SK-N-DZ (cell line): ENCODE measurements at places on chromosomes 4 and X.
A peak's percentile ranks its signal among the peaks of the same experiment; 100 is the strongest.

GRCh38 chrX:22395372-22395771 lies 122.7 kb downstream of the CBLL2 start:
- DNase-seq: no peak

- no peak for DNase-seq
Observed at GRCh38 chr4:14023036-14023435, 395.5 kb upstream of the BOD1L1 start.

- DNase-seq: no peak
Observed at GRCh38 chr4:97639961-97640360, 503.3 kb downstream of the STPG2 start.

DNA sequence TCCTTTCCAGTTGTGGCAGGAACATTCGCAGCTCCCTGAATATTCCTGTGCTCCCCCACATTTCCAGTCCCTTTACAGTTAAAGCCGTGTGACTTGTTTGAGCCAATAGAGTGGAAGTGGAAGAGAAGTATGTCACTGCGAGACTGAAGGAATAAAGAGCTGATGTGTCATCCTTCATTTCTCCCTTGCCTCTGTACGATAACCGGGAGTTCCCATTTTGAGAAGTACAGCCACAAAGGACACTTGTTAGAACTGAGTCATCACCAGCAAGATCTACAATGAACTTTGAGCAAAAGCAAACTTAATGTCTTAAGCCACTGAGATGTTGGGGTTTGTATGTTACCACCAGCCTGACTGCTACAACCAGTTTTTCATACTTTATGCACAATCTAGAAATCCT lies 92.3 kb downstream of the SPRY1 start:
- peak; percentile 12 for DNase-seq

- DNase-seq: no peak
Observed at GRCh38 chrX:47175588-47175980, 18.0 kb upstream of the UBA1 start.

GRCh38 chr4:128670513-128670912 lies 139.0 kb upstream of the JADE1 start:
- DNase-seq: no peak

DNA sequence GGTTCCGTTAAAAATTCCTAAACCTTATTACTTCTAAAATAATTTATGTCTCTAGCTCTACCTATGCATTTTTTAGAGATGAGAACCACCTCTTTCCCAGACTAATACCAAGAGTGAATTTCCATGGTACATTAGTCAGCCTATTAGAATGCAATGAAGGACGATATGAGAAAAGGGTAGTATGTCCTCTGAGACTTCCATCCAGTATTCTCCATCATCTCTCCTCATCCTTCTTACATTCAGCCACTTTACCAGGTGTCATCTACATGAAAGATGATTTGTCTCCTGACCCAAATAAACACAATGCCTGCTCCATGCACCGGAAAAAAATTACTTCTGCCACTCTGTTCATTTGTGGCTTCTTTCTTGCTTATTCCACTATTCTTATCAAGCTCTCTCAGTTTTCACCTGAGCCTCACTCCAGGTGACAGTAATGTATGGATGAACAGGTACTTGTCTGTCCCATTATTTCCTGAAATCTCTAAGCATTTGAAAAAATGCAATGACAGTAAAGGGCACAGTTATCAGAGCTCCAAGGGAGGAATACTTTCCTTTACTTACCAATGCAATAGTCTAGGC lies 97.9 kb downstream of the MAB21L2 start:
- no peak for DNase-seq

GRCh38 chrX:133444196-133444595 lies 28.9 kb upstream of the GPC4 start:
- no peak for DNase-seq

GRCh38 chr4:20043991-20044390 lies 207.7 kb upstream of the SLIT2 start:
- DNase-seq: no peak

DNA sequence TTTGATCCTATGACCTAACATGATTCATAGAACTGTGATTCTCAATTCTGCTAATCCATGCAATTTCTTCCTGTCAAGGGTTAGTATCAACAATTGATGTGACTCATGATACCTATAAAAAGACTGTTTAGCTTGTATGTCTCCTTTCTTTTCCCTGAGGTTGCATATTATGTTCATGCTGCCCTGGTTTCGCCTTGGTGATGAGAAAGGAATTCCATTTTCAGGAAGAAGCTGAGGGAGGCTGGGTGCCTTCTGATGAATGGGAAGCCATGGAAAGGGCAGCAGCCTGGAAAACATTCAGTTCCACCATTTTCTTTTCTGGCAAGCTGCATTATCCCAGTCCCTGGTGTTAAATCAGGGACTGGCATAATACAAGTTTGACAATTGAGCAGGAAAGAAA lies 976.5 kb downstream of the RPA4 start:
- DNase-seq: no peak

DNA sequence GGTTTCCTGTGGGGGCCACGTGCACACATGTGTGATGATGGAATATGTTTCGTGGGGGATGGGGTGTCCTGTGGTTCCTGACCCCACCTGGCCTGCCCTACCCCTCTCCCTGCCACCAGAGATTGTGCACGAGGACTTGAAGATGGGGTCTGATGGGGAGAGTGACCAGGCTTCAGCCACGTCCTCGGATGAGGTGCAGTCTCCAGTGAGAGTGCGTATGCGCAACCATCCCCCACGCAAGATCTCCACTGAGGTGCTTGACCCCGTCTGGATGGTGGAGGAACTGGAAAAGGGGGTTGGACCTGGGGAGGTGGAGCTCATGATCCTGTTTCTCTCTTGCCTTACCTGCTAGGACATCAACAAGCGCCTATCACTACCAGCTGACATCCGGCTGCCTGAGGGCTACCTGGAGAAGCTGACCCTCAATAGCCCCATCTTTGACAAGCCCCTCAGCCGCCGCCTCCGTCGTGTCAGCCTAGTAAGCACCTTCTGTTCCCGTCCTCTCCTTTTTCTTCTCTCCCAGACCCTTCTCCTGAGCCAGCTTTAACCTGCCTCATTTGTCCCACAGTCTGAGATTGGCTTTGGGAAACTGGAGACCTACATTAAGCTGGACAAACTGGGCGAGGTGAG lies 5.9 kb downstream of the CDK16 start:
- no peak for DNase-seq

GRCh38 chrX:38336538-38337240 lies 9.4 kb upstream of the RPGR start:
- no peak for DNase-seq

GRCh38 chr4:38738940-38739803 lies 43.6 kb downstream of the TLR10 start:
- DNase-seq: no peak

DNA sequence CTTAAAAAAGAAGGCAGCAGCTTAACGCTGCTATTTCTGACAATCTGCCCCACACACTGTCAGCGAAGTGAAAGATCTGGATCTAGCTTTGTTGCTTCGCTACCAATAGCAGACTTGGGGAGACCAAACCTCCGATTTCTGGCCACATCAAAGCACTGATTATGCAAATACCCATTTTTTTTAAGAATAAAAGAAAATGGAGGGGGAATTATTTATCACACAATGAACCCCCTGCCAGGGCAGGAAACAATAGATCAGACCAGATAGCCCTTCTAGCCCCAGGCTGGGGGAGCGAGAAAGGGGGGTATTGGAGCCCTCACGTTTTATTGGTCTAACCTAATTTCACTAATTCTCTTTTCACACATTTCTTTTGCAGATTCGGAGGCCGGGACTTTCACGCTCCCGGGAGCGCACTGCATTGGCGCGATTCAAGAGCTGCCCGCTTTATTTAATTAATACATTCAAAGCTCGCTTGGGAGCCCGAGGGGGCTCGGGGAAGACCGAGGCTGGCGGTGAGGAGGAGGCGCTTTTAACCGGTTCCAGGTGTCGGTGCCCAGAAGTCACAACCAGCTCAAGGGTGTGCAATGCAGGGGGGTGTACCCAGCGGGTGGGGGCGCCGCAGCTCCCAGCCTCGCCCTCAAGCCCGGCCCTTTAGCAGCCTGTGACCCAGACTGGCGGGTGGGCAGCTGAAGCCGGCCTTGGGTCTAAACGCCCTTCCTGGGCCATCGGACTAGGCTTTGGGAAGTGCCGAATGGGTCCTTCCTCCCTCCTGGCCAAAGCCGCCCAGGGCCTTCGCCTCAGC lies 5.5 kb downstream of the NEUROG2 start:
- DNase-seq: no peak

DNA sequence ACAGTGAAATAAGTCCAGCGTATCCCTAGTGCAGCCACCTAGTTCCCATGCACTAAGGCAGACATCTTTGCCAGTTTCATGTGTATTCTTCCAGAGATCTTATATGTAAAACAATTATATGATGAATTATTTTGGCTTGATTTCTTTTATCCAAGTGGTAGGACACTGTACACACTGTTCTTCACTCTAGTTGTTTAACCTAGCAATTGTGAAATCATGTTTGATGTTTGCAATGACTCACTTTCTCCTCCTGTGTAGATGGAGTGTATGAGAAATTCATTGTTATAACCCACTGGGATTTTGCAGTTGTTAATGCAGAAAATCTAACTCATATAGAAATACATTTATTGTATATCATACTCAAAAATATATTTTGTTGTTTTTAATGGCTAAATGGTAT lies 17.5 kb upstream of the TBC1D1 start:
- DNase-seq: no peak

GRCh38 chrX:47991263-47992094 lies 12.3 kb downstream of the ZNF182 start:
- no peak for DNase-seq

DNA sequence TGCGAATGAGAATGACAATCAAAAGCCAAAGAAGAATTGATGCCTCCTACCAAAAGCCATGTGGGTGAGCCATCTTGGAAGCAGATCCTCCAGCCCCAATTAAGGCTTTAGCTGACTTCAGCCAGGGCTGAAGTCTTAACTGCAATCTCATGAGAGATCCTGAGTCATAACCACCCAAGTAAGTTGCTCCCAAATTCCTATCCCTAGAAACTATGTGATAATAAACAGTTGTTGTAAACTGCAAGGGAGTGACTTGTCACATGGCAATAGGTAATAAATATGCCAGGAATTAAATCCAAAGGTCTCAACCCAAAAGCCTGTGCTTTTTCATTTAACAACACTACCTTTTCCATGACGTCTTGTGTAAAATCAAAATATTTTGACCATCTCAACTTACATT lies 154.2 kb upstream of the TBL1X start:
- no peak for DNase-seq

- no peak for DNase-seq
Observed at GRCh38 chr4:23364167-23364566, 525.7 kb downstream of the PPARGC1A start.

- no peak for DNase-seq
Observed at GRCh38 chr4:153474251-153474650, 8.1 kb downstream of the TMEM131L start.

DNA sequence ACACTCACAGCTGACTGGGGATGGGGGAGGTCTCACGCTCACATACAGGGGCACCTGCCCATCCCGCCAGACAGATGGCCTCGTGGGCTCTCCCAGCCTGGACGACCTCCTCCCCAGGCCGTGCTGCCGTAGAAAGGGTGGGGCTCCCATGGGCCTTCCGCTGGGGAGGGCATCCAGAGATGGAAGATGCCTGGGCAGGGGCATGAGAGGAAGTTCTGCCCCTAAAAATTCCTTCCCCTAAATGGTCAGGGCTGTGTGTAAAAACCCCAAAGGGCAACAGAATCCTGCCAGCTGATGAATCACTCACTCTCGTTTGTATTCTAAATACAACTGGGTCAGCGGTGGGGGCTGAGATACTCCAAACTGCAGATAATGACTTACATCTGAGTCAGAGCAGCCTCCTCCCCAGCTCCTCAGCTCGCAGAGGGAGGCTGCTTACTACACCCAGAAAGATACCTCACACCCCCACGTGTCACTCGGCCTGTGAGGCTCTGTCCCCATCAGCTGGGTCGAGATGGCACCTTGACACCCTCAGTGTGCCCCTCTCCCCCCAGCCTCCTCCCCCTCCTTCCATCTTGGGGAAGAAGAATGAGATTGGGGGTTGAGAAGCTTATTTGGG lies 10.1 kb downstream of the WDR1 start:
- no peak for DNase-seq

DNA sequence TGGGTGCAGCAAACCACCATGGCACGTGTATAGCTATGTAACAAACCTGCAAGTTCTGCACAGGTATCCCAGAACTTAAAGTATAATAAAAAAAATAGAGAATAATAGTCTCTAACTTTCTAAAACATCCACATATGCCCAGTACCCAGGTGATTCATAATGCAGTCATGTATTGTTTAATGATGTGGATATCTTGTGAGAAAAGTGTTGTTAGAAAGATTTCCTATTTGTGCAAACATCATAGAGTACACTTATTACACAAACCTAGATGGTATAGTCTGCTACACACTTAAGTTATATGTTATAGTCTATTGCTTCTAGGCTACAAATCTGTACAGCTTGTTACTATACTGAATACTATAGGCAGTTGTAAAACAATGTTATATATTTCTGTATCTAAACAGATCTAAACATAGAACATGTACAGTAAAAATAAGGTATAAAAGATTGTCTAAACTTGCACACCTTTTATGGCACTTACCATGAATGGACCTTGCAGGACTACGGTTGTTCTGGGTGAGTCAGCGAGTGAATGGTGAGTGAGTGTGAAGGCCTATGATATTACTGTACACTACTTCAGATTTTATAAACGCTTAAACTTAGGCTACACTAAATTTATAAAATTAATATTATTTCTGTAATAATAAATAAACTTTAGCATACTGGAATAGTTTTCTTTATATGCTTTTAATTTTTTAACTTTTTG lies 232.2 kb upstream of the SLIT2 start:
- DNase-seq: no peak

GRCh38 chrX:134173541-134174272 lies 63.3 kb upstream of the CCDC160 start:
- no peak for DNase-seq

DNA sequence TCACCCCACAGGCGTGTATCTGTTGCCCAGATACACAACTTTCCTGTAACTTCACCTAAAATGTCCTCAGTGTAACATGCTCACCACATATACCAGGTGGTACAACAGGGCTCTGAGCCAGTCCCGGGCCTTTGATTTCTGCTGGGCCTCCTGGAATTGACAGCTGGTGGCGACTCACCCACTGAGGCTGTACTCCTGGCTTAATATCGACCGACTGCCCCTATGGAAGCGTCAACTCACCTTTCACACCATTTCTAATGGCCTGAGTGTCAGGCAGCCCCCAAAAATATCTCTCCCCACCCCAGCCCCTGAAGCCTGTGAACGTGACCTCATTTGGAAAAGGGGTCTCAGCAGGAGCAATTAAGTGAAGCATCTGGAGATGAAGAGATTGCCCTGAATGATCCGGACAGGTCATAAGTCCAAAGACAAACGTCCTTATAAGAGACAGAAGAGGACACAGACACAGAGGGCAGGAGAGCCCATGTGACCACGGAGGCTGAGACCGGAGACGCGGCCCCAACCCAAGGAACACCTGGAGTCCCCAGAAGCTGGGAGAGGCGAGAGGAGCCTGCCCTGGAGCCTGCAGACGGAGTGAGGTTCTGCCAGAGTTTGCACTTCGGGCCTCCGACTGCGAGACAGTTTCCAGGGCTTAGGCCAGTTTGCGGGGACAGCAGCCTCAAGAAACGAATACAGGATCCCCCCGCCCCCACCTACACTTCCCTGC lies 12.6 kb upstream of the MXD4 start:
- DNase-seq: no peak
